T-helper 2 cell (primary cell): ENCODE measurements at places on chromosomes 16 and 17.

DNA sequence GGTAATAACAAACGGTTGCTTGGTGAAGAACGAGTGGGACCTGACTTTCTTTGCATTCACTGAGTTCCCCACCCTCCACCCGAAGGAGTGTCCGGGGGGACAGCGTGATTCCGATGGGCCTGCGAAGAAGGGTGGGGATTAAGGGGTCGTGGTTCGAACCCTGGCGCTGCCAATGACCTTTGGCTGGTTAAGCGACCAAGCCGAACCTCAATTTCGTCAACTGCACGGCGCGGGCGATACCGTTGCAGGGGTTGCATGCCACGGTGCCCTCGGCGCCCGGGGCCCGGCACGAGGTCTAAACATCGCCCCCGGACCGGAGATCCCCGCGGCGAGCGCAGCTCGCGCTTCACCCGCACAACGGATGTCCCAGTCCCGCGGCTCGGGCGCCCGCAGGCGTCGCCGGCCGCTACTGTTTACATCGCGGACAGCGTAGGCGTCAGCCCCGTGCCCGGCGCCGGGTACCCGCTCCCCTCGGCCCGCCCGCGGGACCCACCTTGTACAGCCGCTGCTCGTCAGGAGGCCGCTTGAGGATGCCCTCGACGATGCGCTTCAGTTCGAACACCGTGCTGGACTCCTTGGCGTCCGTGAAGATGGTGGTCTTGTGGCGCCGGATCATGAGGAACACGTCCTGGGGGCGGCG, 460 bp downstream of the ELOB start:
- DNase-seq, result no peak

DNA sequence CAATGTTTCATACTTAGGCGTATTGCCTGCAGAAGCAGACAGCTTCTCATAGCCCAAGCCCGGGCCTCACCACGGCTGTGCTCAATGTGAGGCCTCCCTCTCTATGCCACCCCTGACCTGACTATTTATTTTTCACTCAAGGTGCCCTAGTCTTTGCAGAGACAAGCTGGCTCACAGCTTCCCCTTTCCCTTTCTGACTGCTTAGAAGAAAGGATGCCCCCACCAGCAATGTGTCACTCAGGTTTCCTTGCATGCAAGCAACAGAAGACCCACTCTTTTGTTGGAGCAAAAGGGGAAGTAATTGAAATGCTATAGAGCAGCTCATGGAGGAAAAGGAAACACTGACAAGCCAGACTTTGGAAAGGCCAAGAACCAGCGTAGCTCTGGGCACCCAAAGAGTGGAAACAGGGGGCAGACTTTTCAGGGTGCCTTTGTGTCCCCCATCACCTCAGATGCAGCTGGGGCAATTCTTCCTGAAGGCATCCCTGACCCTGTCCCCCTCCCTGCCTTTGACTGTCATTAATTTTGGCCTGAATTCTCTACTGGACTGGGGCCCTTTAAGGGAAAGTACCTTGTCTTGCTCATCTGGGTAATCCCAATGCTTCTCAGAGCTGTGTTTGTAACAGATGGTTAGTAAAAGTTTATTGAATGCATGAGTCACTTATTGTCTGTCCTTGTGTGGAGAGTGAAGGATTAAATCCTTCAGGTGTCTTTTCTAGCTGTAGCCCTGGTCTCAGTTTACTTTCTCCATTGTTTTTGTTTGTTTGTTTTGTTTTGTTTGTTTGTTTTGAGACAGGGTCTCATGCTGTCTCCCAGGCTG, 17.8 kb downstream of the RGS9 start:
- DNase-seq, result no peak

DNA sequence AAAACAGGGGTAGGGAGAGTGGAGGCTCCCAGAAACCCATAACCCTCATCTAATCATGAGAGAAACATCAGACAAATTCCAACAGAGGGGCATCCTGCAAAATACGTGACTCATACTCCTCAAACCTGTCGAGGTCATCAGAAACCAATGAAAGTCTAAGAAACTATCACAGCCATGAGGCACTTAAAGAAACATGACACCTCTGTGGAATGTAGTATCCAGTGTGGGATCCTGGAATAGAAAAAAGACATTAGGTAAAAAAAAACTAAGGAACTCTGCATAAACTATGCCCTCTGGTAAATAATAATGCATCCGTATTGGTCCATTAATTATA, 16.4 kb downstream of the CDH5 start:
- DNase-seq, result no peak

DNA sequence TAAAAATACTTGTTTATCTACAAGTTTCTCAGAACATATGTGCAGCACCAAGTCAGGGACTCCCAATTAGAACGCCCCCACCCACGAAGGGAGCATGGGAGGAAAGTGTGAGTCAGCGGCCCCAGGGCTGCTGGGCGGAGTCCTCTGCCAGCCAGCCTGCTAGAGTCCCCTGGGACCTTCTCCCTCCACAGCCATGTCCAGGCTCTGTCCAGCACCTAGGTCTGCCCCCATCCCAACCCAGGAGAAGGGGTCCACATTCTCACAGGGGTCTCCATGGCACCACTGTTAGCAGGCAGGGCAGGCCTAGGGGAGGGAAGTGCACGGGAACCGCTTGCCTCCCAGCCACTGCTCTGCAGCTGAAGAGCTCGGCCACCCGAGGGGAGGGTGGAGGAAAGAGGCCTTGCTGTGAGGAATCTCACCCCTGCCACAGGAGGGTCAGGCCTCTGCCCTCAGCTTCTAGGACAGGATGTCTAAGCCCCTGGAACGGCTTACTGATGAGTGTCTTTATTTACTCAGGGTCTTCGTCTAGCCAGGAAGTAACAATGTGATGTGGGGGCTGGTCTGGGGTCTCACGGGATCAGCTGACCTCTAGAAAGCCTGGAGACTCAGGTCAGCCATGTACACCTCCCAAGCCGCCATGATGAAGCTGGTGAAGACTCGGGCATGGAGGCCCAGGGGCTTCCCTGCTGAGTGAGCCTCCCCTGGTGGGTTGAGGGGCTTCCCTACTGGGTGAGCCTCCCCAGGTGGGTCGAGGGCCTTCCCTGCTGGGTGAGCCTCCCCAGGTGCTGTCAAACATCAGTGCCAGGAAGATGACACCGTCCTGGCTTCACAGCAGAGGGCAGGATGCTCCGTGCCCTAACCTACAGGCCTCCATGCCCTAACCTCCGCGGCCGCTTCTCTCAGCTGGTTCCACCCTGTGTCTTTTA, 190.3 kb downstream of the RBFOX3 start:
- no peak for DNase-seq

DNA sequence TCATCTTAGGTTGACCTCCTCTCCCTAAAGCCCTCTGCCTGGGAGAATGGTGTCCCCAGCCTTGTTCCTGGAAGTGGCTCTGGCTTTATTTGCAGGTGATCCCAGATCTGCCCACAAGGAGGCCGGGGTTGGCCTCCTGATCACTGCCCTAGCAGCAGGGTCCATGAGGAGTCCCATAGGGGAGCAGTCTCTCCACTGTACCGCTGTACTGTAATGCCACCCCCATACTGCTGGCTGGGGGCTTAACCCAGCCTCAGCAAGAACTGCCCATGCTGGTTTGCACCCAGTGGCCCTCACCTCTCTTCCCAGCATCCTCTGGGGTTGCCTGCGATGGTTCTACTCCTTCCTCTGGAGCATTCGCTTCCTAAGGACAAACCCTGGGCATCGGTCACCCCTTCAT, 39.1 kb downstream of the PSME3IP1 start:
- no peak for DNase-seq

DNA sequence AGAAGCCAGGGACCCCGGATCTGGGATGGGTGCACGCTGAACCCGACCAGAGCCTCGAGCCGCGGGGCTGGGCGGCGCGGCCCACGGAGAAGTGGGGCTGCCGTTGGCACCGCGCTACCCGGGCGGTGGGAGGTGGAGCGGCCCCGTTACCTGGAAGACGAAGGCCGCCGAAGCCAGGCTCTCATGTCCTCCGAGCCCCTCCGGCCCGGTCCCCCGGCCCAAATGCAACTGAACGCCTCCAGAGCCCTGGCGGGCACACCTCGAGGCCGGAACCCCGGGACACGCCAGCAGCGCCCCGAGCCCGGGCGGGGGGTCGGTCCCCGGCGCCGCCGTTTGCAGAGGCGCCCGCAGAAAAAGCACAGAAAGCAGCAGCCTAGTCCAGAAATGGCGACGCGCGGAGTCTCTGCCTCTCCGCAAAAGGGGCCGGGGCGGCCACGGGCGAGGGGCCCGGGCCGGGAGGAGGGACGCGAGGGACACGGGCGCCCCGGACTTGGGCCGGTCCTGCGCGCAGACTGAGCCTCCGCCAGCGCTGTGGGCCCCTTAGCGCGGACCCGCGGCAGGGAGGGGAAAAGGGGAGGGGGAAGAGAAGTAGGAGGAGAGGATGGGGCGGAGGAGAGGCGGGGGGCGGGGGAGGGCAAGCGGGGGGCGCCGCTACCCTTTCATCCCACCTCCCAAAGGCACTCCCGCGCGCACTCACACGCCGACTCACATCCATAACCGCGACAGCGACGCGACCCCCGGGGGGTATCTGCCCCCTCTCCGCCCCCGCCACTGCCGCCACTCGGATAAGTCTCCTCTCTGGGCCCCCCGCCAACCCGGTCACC, 1.4 kb downstream of the AXIN2 start:
- DNase-seq, result peak; percentile 70

DNA sequence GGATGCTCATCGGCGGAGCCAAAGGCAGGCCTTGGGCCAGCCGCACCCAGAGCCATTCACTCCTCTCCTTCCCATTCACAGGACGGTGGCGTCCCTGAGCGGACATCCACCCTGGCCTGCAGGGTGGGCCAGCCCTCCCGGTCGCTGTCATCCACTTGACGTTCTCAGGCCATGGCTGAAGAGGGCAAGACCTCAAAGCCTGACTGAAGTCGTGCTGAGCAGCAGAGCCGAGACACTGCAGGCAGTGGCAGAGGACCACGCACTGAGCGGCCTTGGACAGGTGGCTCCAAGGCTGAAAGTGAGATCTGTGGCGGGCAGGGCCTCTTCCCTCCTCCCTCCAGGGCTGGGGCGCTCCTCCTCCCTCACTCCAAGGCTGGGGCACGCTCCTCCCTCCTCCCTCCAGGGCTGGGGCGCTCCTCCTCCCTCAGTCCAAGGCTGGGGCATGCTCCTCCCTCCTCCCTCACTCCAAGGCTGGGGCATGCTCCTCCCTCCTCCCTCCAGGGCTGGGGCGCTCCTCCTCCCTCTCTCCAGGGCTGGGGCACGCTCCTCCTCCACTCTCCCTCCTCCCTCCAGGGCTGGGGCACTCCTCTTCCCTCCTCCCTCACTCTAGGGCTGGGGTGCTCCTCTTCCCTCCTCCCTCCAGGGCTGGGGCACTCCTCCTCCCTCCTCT, 24.1 kb downstream of the GNPTG start:
- no peak for DNase-seq

- no peak for DNase-seq
Observed at GRCh38 chr17:61750656-61751055, 112.7 kb downstream of the BRIP1 start.

- DNase-seq, result no peak
Observed at GRCh38 chr17:58196610-58197009, 4.1 kb downstream of the EPX start.

- DNase-seq, result no peak
Observed at GRCh38 chr16:74099530-74099929, 197.1 kb upstream of the PSMD7 start.

DNA sequence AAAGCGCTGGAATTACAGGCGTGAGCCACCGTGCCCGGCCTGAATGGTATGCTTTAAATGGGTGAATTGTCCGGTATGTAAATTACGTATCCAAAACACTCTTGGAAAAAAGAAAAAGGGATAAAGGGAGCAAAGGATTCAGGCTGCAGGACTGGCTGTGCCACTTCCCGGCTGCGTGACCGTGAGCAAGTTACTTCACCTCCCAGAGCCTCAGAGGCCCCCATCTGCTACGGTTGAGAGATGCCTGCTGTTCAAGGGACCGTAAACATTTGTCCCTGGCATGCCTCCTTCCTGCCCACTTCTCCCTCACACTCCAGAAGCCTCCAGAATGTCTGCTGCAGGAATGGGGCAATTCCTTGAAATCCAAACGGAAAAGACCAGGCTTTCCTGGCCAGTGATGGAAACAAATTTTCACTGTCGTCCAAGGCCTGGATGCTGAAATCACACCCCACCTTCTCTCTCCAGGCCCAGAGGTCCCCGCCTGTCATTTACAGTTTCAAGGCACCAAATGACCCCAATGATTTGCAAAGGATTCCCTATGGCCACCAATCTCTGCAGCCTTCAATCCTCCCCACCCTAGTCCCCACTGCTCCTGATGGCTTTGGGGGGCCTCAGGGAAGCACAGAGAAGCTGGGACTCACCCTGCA, 22.9 kb upstream of the LITAF start:
- DNase-seq, result no peak

GRCh38 chr16:49828533-49829267, 27.2 kb downstream of the ZNF423 start:
- DNase-seq, result no peak

- no peak for DNase-seq
Observed at GRCh38 chr16:24935336-24935735, 79.8 kb downstream of the ARHGAP17 start.

- DNase-seq, result no peak
Observed at GRCh38 chr16:72198021-72198711, 26.2 kb upstream of the PMFBP1 start.

DNA sequence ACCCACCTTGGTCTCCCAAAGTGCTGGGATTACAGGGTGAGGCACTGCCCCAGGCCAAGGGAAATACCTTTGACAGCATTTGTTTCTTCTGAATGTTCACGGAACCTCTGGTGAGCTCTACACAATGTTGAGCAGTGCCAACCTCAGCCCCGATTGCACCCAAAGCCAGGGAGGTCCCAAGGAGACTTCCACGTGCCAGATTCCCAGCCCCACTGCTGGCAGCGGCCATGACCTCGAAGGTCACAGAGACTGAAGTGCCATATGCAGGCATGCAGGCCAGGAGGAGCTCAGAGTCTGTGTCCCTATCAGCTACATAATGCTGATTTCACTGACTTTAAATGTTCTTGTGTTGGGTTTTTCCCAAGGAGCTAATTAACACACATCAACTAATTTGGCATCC, 226.4 kb upstream of the FOXF1 start:
- DNase-seq, result no peak

DNA sequence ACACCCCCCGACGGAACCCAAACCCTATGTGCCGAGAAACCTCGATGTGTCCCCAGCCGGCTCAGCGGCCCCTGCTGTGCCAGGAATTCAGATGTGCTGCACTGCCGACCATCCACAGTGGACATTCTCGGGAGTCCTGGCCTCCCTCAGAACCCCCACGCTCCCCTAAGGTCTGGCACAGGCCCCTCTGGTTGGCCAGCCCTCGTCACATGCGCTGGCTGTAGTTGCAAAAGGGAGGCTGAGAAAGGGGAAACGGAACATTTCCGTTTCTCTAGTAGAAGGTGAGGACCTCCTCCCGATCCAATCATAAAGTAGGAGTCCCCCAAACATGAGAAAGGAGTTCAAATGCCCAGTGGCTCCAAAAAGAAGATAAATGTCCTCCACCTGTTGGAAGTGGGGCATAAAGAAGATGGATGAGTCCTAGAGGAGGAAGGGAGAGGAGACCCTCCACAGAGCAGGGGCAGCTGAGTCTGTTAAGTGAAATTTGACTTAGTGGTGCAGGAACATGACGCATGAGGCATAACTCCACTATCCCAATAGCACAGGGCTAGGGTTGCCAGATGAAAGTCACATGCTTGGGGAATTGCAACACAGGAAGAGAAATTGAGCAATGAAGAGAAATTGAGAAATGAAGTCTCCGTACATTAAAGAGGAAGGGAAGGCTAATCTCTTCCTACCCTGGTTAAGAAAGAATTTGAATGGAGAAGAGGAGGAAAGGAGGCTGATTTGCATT, 49.3 kb upstream of the WSB1 start:
- no peak for DNase-seq

- DNase-seq, result no peak
Observed at GRCh38 chr17:73547790-73548189, 96.5 kb downstream of the SDK2 start.
